ENCODE measurements at places on chromosomes 13 and 19.

GRCh38 chr13:102487330-102487729, 85.5 kb upstream of the FGF14 start:
- no peak overlapping the region for H3K27ac ChIP-seq
- no peaks in the 10 kb centered on the region for H3K27me3 ChIP-seq
- H3K4me3 ChIP-seq: no peak overlapping the region
- H3K4me1 ChIP-seq: no peaks in the 10 kb centered on the region

DNA sequence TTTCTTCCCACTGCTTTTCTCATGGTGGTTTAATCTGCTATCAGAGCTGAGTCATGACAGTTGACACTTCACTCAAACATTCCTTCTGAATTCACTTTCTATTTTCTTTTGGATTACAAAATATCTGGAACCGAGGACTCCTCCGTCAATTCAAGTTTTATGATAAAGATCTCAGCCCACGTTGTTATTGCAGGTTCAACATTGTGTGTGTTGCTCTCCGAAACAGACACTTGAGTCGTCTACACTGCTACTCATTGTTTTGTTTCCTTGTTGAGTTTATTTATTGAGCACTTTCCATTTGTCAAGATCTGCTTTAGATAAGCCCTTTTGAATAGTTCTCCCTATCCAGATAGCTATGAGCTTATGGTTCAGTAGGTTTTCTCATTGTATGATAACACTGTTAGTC, 636.1 kb upstream of the GPC6 start:
- DNase-seq: no peak
- H3K4me1 ChIP-seq: no peaks in the 10 kb centered on the region
- no peaks in the 10 kb centered on the region for H3K27me3 ChIP-seq
- H3K4me3 ChIP-seq: no peak overlapping the region
- no peaks in the 10 kb centered on the region for H3K36me3 ChIP-seq

- H3K4me3 ChIP-seq: no peak overlapping the region
- H3K36me3 ChIP-seq: no peaks in the 10 kb centered on the region
- H3K4me1 ChIP-seq: no peaks in the 10 kb centered on the region
- no peak overlapping the region for H3K27ac ChIP-seq
These were observed 603.0 kb downstream of the UQCRFS1 start for GRCh38 chr19:28609944-28610343.

- no peaks in the 10 kb centered on the region for H3K27me3 ChIP-seq
- H3K27ac ChIP-seq: no peak overlapping the region
- no peak for DNase-seq
- no peaks in the 10 kb centered on the region for H3K36me3 ChIP-seq
These were observed 22.3 kb upstream of the XPO4 start for GRCh38 chr13:20924758-20925394.

DNA sequence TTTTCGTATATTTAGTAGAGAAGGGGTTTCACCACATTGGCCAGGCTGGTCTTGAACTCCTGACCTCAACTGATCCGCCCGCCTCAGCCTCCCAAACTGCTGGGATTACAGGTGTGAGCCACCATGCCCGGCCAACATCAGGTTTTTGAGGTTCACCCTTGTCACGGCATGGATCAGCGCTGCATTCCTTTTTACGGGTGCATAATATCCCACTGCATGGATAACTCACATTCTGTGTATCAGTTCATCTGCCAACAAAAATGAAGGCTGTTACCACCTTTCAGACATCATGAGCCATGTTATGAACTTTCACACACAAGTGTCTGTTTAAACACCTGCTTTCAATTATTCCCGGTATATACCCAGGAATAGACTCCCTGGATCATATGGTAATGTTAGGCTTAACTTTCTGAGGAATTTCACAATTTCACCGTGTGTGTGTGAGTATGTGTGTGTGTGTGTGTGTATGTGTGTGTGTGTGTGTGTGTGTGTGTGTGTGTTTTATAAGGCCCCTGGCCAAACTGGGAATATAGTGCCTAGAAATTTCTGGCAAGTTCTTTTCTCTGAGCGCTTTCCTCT, 52.2 kb downstream of the AP1M1 start:
- H3K4me1 ChIP-seq: no peaks in the 10 kb centered on the region
- no peaks in the 10 kb centered on the region for H3K36me3 ChIP-seq
- no peaks in the 10 kb centered on the region for H3K27me3 ChIP-seq
- H3K4me3 ChIP-seq: no peak overlapping the region
- DNase-seq: no peak
- no peak overlapping the region for H3K27ac ChIP-seq

Data from Panc1 (cell line).